ENCODE measurements at places on chromosomes 7 and 10.

DNA sequence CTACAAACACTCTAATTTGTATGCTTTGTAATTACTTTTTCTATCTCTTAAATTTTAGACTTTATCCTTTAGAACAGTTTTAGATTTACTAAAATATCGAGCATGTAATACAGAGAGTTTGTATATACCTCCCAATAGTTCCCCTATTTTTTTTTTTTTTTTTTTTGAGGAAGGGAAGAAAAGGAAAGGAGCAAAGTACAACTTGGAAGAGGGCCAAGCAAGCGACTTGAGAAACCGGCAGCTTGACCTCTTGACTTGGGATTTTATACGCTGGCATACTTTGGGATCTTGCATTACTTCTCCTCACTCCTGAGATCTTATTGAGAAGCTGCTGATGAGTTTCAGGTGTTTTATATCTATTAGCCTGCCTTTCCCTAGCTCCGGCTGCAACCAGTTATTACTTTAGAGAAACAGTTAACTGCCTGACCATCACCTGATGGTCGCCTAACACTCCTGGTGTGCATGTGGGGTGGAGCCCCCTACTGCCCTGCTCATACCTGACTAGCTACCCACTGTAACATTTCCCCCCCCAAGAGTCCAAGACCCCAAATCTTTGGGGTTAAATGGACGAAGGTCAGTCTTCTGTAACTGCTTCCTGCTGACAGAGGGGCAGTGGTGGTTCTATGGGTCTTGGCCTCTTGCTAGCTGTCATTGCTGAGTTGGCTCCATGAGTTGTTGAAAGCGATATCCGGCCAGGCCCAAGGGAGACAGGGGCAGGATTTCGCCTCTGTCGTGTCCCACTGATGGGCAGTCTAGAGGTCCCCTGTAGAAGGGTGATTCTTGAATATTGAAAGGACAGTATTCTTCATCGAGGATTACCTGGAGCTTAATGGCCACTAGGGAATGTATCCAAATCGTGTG is 28.5 kb downstream of the MKLN1 start:
- DNase-seq = no peak

DNA sequence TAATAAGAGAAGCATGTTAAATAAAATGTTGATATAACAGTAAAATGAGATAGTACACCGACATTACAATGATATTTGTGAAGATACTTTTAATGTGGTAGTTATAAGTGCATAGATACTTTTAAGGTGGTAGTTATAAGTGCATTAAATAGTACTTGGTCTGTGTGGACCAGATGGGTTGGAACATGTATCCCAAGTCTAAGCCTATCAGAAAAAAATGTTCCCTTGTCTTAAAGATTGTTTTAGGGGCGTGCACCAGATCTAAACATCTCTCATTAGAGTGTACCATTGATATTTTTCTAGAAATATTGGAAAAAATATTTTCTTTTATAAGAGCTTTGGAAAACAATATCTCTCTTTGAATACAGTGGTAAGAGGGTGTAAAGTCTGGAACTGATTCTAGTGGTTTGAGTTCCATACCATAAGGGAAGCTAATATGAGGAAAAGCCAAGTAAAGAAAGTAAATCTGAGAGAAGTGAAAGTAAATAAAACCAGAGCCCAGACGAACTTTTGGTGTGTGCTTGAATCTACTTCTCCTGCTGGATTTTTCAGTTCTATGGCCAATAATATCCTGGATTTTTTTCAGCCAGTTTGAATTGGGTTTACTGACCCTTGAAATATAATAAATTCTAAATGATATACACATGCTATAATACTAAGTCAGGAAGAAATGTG is 175.3 kb downstream of the MBL2 start:
- no peak for DNase-seq

GRCh38 chr10:47195274-47195885 is 104.6 kb upstream of the GDF10 start:
- DNase-seq = no peak

GRCh38 chr10:17233286-17233991 is 5.4 kb downstream of the VIM start:
- no peak for DNase-seq

GRCh38 chr7:107836237-107837144 is 33.5 kb upstream of the SLC26A3 start:
- DNase-seq = no peak
